ENCODE measurements at places on chromosomes 2 and 18. TPM values are rescaled to one million over a fixed set of nuclear protein-coding genes. Genes with fewer than 3 reads are reported as not detected.

GRCh38 chr2:142834021-142834420, 43.4 kb upstream of the KYNU start:
- no peak for DNase-seq

DNA sequence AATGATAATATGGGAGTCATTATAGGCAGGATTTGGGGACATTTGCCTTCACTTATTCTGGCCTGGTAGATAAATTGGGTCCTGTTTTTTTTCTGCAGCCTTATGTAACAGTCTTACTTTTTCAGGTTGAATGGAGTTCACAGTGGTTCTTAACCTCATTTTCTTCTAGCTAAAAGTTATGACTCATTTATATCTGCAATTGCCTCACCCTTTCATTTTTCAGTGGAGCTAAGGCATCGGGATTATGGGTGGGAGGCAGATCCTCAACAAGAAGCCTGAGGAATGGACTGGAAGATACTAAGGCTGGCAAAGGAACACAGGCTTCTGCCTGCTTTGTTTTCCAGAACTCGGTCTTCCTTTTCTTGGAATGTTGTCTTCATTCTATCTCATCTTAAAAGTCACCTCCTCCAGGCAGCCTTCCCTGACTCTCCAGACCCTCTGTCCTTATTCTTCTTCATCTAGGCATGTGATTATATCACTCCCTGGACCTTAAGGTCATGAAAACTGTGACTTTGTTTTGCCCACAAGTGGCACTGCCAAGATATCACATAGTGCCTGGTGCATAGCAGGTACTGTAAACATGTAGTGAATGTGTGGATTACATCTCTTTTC, 41.0 kb upstream of the ACSL3 start:
- no peak for DNase-seq

- peak; percentile 66 for DNase-seq
Observed at GRCh38 chr2:190578158-190579057, 43.9 kb upstream of the NEMP2 start.

DNA sequence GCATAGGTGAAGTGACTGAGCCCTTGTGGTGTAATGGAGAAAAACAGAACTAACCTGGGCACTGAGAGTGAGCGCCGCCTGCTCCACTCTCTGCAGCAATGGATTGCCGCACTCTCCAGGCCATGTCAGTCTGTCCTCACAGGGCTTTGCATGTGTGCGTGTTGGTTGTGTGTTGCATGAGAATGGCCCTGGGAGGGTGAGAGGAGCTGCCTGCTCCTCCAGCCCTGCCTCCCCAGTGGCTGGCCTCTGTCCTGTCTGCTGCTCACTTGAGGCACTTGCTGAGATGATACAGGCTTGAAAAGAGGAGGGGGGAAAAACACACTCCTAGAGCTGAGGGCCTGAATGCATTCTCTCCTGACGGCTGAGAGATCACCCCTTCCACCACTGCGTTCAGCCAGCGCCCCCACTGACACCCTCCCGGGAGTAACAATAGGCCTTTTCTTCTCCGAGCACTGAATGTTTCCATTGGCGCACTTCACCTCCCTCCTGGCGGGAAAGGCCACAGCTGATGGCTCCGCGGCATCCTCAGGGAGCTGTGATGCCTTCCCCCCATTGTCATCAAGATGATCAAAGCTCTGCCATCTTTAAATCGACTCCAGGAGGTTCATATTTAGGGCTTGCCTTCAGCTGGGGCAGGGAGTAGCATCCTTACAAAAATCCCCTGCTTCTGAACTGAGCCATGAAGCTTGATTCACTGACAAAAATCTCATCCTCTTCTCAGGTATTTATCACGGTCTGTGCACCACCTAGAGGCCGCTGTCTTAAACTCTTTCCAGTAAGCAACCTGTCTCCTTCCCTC, 49.9 kb upstream of the DAPL1 start:
- peak; percentile 64 for DNase-seq

DNA sequence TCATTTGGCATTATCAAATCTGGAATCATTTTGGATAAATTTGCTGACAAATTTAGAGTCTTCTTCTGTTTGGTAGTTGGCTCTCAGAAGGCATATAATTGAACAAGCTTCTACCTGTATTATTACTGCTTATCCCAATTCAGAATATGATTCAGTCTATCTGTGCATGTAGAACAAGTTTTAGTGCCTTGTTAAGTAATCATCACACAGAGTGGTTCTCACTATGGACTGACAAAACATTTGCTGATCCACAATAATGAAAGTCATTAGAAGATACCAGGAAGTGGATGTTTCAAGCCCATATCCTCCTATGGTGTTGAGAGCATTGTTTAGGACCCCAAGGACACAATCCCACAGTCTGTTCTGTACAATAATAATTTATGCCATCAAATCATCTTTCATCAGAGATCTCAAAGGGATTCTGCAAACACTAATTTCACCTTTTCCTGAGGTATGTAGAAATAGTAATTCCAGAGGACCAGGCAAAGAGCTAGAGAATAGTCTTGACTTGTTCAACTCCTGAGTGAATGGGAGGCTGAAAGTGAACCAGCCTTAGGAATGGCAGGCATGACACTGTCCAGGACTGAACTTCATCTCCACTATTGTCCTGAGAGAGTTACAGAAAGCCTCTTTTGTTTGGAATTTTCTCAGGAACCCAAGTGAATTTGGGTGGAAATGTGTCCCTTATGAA, 29.6 kb upstream of the DSC1 start:
- no peak for DNase-seq

DNA sequence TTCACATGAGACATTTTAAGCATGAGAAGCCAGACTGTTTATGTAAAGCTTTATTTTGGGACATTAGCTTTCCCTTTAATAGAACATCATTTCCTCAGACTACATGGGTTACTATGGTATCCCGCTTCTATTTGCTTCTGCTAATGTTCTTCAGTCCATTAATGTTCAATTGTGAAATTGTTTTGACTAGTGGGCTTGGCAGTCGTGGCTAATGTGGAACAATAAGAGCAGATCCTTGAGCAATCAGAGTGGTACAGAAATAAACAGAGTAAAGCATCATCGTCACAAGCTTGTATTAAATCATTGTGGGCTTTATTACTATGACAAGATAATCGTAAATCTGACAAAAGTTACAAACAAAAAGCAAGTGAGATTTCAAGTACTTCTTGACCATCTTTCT, 60.2 kb downstream of the PDE1A start:
- no peak for DNase-seq

GRCh38 chr2:210718503-210718902, 162.1 kb downstream of the CPS1 start:
- DNase-seq: no peak

DNA sequence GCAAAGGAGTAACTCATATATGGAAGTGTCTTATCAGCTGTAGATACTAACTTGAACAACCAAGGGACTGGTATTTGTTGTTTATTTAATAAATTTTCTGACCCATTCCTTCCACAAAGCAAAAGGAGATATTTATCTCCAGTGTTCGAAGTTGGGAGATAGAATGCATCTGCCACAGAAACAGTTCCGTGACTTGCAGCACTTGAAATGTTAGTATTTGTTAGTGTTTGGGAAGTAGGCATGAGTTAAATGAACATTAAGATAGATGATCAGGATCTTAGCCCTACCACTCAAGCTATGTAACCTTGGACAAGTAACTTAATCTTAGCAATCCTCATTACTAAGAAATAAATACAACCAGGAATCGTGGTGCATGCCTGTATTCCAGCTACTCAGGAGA, 12.1 kb upstream of the SULT1C4 start:
- DNase-seq: no peak

- peak; percentile 88 for DNase-seq
Observed at GRCh38 chr2:20179755-20180594, 45.0 kb downstream of the SDC1 start.

GRCh38 chr2:151774506-151774905, 40.2 kb upstream of the NEB start:
- DNase-seq: no peak

GRCh38 chr2:218963601-218964000, 4.1 kb downstream of the CDK5R2 start:
- DNase-seq: no peak

GRCh38 chr2:98737848-98738247, 6.9 kb upstream of the MGAT4A start:
- DNase-seq: no peak

DNA sequence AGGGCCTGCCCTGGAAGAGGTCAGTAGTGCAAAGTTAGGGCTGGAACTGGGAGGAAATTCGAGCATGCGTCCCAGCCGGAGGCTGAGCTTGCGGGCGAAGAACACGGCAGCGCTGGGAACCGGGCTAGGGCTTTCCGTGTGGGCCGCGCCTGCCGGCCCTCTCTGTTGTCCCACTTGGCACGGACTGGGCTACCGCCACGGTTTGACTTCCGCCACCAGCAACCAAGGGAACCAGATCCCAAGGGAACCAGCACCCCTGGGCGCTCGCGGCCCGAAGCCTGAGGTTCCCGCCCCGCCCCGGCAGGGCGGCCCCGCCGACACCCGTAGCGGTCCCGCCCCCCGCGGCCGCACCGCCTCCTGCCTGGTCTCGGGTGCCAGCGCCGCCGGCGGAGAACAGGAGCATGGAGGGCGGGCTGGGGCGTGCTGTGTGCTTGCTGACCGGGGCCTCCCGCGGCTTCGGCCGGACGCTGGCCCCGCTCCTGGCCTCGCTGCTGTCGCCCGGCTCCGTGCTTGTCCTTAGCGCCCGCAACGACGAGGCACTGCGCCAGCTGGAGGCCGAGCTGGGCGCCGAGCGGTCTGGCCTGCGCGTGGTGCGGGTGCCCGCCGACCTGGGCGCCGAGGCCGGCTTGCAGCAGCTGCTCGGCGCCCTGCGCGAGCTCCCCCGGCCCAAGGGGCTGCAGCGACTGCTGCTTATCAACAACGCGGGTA, at the start of gene SPR:
Gene SPR, plus strand, starts transcription at position 377 of the 708 bp plus-strand sequence. Its CDS starts 25 bp downstream, at position 402.
- peak; percentile 68 for DNase-seq

GRCh38 chr2:187964746-187965145, 326.9 kb upstream of the GULP1 start:
- DNase-seq: no peak

- no peak for DNase-seq
Observed at GRCh38 chr2:100077456-100077855, 64.9 kb downstream of the AFF3 start.

- no peak for DNase-seq
Observed at GRCh38 chr2:151403914-151404313, 5.8 kb upstream of the RIF1 start.

GRCh38 chr2:183927406-183928325, 670.7 kb upstream of the ZNF804A start:
- DNase-seq: no peak

DNA sequence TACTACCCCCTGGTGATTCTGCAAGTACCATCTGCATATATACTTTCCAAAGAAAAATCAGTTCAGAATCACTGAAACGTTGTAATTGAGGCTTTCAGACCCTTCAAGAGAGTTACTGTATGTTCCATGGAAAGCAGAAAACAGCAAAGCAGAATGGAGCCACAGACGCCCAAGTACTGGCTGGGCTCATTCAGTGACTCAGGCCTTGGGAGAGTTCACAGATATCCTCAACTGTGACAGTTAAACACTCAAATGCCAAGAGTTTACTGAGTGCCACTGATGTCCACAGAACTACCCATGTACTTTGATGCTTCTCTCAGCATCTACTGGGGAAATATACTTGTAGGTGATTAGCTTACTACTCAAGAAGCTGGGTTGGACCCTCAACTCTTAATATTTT, 303.4 kb downstream of the TCF4 start:
- no peak for DNase-seq

- DNase-seq: no peak
Observed at GRCh38 chr18:48333563-48333962, 75.6 kb downstream of the ZBTB7C start.

DNA sequence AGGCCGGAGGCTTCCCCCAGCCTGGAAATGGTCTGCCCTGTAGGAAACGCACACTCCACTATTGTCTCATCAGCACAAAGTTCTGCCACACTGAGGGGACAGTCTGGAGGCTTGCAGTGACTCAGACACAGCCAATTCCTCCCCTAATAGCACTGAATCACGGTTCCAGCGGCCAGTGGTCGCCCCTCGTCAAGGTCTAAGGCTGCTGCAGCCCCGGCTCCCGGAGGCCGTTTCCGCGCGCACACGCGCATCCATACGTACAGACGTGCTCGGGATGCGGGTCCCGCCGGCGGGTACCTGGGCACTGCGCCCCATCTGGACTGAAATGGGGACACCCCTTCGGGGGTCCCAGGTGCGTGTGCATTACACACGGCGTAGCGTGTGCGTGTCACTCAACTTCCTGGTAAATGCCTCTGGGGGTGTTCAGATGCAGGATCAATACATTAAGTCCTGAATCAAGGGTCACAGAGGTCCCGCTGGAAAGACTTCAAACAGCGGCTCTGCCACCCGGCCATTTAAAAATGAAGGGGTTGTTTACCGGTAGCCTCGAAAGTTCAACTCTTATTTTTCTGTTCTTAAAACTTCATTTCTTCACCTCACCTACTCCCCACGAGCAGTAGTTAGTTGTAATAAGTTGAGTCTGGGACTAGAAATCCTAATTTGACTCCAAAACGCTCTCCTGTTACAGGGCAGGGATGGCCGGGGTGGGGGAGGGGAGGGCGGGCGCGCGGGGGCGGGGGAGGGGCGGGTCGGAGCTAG, 572 bp upstream of the ZNF516 start:
- peak; percentile 65 for DNase-seq

DNA sequence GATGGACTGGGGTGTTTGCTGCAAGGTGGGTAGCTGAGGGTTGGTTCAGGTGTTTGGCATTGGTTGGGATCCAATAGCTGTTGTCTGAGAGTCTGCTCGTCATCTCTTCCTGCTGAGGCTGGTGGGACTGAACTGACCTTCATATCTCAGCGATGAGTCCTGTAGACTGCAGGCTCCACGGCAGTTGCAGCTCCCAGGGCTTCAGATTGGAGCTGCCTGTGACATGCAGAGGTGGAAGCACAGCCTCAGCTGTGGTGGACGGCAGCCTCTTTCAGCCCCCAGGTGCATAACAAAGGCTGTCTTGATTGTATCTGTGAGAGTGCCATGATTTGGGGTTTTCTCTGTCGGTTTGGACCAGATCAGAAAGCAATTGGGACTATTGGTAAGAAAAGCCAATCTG, 3.9 kb upstream of the IL1R2 start:
- peak; percentile 43 for DNase-seq

DNA sequence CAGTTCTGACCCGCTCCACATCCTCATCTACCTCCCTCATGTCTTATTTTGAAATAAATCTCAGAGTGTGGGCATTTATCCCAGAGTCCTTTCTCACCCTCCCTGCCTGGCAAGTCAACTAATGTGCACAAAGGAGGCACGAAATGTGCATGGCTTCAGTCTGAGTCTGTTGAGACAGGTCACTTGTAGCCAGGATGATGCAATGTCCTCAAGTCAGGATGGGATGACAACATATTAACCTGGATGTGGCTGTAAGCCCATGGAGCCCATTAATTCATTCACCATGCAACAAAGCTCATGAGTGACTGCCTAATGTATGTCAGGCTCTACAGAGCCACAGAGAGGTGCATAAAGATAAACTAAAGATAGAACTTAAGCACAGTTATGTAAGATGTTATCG, 34.5 kb downstream of the KCNG3 start:
- DNase-seq: no peak

The GREB1 gene
- 61.2 TPM for total RNA-seq

The TMEM37 gene
- total RNA-seq: 23.7 TPM

The GPR75 gene
- 3.3 TPM for total RNA-seq

The CDKL4 gene
- total RNA-seq: 0.29 TPM

The EGR4 gene
- not detected for total RNA-seq

All from HepG2 (cell line).